ENCODE measurements at places on chromosomes 5 and 9.

- DNase-seq, result no peak
These were observed 163.6 kb downstream of the ENC1 start for GRCh38 chr5:74476819-74477453.

DNA sequence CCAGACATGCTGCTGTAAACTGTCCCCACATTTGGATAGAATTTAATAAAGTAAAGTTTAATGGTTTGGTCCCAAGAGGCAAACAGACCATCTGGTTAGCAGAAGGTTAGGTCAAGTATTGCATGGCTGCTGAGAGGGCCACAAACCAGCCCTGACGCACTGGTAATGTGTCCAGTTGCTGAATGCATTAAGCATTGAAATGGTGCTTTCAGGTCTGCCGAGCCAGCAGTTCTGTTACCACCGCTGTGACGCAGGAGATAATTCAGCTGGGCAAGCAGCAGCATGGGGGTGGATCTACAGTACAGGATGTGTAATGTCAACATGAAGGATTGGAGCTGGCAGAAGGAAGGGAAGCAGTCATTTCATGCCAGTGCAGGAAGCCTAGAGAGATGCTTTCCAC, 16.0 kb downstream of the ZNF462 start:
- no peak for DNase-seq

GRCh38 chr5:169791251-169791650, 154.2 kb downstream of the DOCK2 start:
- DNase-seq, result no peak

DNA sequence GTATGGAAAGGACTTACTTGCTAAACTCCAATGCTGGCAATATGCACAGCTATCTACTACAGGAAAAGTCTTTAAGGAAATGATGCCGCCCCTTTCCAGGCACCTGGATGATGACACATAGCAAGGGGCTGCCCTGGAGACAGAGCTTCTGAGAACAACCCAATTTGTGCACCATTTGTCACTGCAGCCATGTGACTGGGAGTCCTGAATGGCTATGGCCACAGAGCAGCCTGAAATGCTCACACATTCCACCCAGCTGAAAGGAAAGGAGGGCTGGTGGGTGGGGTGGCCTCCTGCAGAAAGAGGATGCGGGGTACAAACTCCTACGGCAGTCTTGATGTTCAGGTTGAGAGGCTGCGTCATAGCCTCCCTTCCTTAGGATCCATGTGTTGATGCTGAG, 70.1 kb upstream of the FSTL4 start:
- no peak for DNase-seq

DNA sequence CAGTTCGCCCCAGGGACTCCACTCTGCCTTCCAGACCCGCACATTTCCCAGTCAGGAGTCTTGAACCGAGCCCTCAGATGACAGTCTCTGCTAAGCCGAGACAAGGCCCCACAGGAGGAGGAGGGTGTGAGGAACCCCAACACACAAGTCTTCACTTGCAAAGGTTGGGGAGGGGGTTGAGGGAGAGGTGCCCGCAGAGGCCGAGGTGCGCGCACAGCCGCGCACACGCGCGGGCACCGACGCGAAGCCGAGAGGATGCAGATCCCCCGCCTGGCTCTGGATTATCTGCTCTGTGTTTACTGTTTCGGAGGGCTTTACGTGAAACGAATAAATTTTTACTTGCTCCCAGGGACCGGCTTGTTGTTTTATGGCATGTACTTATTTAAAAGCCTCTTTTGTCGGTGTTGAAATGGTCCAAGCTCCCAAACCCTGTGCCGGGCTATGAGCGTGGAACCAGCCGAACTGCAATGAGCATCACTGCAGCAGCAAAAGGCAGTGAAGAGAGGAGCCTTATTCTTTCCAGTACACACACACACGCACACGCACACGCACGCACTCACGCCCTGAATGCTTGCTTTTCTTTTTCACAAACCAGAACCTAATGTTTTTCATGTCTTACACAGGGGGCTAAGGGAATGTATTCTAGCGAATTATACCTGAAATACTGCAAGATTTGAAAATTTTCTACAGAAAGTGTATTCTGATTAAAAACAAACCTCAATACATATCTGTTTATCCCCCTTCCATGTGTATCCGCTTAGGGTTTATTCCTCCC, 297.7 kb downstream of the PARP8 start:
- DNase-seq, result no peak

GRCh38 chr9:129073404-129073803, 7.5 kb upstream of the DOLPP1 start:
- no peak for DNase-seq

GRCh38 chr5:66639037-66639436, 42.8 kb downstream of the MAST4 start:
- DNase-seq, result no peak

DNA sequence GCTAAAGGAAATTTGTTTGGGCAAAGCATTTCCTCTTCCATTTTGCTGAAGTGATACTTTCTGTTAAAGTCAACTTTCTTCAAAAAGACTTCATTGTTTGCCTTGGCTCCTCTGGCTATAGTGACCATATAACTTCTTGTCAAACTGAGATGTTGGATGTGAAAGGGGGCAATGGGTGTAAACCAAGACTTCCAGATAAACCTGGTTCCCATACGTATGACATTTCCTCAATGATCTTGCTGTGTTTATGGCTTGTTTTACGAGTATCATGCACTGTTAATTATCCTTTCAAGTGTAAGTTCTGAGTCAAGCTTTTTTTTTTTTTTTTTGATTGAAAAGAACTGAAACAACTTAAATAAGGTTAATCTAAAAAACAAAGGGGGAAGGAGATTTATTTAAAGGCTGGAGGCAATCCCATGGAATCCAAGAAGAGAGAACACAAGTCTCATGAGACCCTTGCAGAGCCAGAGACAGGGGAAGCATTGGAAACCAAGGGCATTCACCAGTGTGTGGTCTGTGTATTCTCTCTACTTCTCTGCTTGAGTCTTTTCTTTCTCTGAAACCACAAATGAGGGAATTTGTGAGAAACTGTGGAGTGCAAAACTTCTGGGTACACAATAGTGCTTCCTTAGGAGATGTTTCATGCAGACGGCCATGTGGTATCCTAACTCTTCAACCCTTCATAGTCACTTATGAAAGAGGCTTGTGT, 335.3 kb downstream of the RAB3C start:
- DNase-seq, result no peak

DNA sequence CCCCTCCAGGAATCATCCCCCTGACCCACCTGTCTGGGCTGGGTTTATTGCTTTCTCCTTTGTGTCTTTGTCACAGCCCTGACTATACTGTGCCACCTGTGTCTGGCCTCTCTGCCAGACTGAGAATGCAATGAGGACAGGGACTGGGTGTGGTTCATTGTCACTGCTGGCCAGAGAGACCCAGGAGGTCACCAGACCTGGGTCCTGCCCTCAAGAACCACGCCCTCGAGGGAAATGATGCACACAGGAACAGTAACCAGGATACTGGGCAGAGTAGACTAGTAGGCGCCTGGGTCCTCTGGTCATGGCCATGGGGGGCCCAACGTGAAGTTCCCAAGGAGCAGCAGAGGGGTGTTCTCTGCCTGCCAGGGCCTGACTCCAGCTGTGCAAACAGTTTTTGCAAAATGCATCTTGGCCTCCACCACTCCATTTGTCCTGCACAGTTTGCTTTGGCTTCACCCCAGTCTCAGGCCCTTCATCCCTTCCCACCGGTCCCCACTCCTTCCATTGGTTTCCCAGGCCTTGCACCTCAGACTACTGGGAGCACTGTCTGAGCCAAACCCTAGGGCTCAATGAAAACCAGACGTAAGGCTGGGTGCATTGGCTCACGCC, 17.8 kb downstream of the RGS3 start:
- DNase-seq, result no peak

- no peak for DNase-seq
These were observed 16.8 kb downstream of the ACSL6 start for GRCh38 chr5:131994533-131995226.

GRCh38 chr9:77800924-77801551, 152.9 kb upstream of the GNA14 start:
- no peak for DNase-seq

GRCh38 chr9:23412046-23412445, 414.0 kb downstream of the ELAVL2 start:
- DNase-seq, result no peak

- no peak for DNase-seq
These were observed 63.2 kb downstream of the PAM start for GRCh38 chr5:102818345-102818744.

- DNase-seq, result no peak
These were observed 135.0 kb upstream of the SMARCA2 start for GRCh38 chr9:1880038-1880565.

GRCh38 chr5:150604894-150605440, 35.5 kb upstream of the SYNPO start:
- DNase-seq, result no peak

DNA sequence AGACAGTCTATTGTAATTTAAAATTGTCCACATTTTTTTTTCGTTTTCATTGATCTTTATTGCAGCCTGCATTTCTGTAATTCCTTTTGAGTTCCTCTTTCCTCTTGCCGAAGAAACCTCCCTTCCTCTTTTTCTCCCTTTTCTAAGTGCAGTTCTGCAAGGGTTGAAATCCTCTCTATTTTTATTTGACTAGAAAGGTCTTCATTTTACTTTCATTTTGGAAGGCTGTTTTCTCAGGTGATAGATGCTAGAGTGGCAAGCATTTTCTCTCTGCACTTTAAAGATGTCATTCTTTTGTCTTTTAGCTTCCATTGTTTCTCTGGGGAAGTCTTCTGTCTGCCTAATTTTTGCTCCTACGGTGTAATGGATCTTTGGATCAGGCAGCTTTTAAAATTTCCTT, 248.5 kb downstream of the SMARCA2 start:
- no peak for DNase-seq

DNA sequence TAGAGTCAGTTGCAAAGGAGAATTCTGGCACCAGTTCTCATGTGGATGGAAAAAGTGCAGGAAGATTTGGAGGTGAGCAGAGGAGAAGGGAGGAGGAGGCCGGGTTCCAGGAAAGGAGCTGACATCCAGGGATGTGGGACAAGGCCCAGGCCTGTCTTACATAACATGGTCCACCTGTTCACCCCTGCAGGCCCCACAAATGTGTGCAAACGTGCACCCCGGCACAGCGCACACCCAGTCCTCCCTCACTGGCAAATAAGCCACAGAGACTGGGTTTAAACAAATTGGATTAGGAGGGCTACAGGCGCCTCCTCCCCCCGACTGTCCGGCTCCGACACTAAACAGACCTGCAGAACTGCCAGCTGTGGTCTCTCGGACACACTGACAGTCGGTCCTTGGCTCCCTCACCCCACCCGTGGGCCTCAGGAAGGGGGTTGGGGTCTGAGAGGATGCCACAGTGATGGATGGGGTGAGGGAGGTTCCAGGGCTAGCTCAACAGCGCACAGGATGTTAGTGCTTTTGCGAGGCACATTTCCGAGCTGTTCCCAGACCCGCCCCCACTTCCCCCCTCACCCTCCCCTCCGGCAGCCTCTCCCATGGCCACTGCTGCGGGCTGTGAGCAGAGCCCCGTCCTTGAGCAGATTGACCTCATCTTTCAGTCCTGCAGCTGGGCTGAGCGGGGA, 43.4 kb upstream of the IL17B start:
- DNase-seq, result no peak

DNA sequence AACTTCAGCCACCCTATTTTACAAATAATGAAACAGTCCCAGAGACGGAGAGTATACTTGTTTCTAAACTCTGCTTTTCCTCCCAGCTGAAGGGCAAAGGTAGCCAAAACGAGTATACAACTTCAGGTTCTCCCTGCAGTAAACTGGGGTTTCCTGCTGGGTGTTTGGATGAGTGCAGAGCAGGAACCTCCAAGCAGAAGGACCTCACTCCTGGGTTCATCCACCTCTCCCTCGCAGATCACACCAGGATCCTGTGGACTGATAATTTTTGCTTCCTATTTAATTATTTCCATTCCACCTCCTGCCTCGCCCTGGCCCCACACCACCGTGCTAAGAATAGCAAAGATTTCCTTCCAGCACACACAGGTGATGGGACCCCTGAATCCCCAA, 2.0 kb upstream of the FOXB2 start:
- DNase-seq, result no peak

GRCh38 chr9:73441890-73442818, 290.5 kb downstream of the ANXA1 start:
- DNase-seq, result no peak

DNA sequence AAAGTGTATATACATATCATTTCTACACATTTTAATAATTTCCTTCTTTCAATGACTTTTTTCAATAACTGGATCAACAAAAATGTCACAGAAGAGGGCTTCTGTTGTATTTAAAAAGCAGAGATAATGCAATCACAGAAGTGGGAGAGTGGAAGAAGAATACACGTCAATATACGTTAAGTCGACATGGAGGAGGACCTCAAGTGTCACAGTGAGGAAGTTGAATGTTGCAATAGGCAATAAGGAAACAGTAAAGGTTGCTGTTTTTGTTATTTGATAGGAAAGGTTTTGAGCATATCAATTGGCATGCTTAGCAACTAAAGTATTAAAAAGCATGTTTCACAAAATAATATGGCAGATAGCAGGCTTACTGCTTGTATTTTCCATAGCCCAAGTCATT, 184.0 kb upstream of the NR4A3 start:
- DNase-seq, result no peak

- peak; percentile 16 for DNase-seq
These were observed 72.8 kb upstream of the BOD1 start for GRCh38 chr5:173689171-173689736.

- DNase-seq, result no peak
These were observed 154.2 kb upstream of the WWC1 start for GRCh38 chr5:168137265-168137664.

- no peak for DNase-seq
These were observed 41.3 kb downstream of the TMEM174 start for GRCh38 chr5:73214306-73214705.

- DNase-seq, result no peak
These were observed 115.2 kb downstream of the C9orf152 start for GRCh38 chr9:110092792-110093191.

All from progenitor cell of endocrine pancreas (in vitro differentiated cells).